ENCODE measurements at places on chromosomes 12 and 14. TPM values are rescaled to one million over a fixed set of nuclear protein-coding genes. Genes with fewer than 3 reads are reported as not detected.

DNA sequence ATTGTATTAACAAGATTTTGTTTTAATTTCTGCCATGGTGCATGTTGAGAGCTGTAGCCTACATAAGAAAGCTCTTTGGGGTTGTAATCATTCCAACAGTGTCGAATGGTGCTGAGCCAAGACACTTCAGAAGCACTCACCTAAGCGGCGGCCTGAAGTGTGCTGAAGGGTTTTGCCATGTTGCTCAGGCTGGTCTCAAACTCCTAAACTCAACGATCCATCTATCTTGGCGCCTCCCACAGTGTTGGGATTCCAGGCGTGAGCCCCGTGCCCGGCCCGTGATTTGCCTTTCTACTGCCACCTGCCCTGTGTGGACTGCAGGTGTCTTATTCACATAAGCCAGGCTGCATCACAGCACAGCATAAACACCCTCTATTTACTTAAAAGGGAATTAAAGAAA, 48.9 kb downstream of the AMN start:
- DNase-seq, result no peak
- peaks cover 100% of the 10 kb centered on the region for H3K36me3 ChIP-seq

GRCh38 chr12:51819736-51820525, 28.6 kb downstream of the FIGNL2 start:
- H3K27ac ChIP-seq, result peak overlapping the region; percentile 83
- H3K4me3 ChIP-seq, result peak overlapping the region; percentile 62
- no peaks in the 10 kb centered on the region for H3K36me3 ChIP-seq
- H3K27me3 ChIP-seq, result peaks cover 6% of the 10 kb centered on the region
- H3K4me1 ChIP-seq, result peaks cover 21% of the 10 kb centered on the region
- DNase-seq, result no peak

- no peak overlapping the region for H3K27ac ChIP-seq
- no peak for DNase-seq
- peaks cover 20% of the 10 kb centered on the region for H3K4me1 ChIP-seq
These were observed 13.0 kb downstream of the ZBTB39 start for GRCh38 chr12:56993346-56993745.

GRCh38 chr12:65463082-65463481, 184.6 kb downstream of the MSRB3 start:
- H3K27me3 ChIP-seq, result no peaks in the 10 kb centered on the region
- H3K4me3 ChIP-seq, result no peak overlapping the region
- peaks cover 4% of the 10 kb centered on the region for H3K36me3 ChIP-seq
- no peak for DNase-seq
- H3K27ac ChIP-seq, result no peak overlapping the region
- no peaks in the 10 kb centered on the region for H3K4me1 ChIP-seq

- DNase-seq, result peak; percentile 33
- peaks cover 20% of the 10 kb centered on the region for H3K4me1 ChIP-seq
- no peak overlapping the region for H3K4me3 ChIP-seq
- H3K36me3 ChIP-seq, result no peaks in the 10 kb centered on the region
These were observed 4.2 kb upstream of the HRK start for GRCh38 chr12:116885491-116885890.

DNA sequence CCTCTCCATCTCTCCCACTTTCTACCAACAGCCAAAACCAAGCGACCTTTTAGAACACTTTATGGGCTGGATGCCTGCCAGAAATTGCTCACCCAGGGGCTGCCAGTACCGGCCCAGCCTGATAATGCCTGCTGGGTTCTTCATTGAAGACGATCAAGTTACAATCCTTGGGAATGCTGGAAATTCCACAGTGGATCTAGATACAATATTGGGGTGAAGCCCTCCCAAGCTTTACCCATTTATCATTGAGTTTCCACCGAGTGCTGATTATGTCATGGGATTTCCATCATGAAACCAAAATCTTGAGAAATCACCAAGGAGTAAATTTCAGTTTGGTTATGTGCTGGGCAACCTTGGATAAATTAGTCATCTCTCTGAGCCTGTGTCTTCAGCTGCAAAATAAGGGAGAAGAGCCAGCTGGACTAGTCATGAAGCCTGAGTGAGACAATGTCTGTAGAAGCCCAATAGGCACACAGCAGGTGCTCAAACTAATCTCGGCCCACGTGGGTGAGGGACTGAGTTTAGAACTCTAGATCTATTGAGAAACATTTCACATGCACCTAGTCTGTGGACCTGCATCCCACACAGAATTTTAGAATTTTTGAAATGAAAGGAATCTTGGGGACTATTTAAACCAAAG, 75.5 kb upstream of the CLMN start:
- no peak overlapping the region for H3K27ac ChIP-seq
- DNase-seq, result no peak
- no peaks in the 10 kb centered on the region for H3K4me1 ChIP-seq
- H3K27me3 ChIP-seq, result no peaks in the 10 kb centered on the region
- no peaks in the 10 kb centered on the region for H3K36me3 ChIP-seq

Gene TBPL2
- total RNA-seq, result not detected

Gene TMTC2
- 54.5 TPM for total RNA-seq

Gene RIC8B
- total RNA-seq, result 71.0 TPM
